Stimulated activated CD4-positive, alpha-beta T cell treated with anti-CD3 and anti-CD28 coated beads, Interleukin-4, amount 100 ng/mL, for 4 hours (primary cell): ENCODE measurements at places on chromosomes 5 and 9.

GRCh38 chr5:115542651-115543364, 1.8 kb downstream of the FEM1C start:
- no peak for DNase-seq

- DNase-seq: no peak
Measured at GRCh38 chr9:93266521-93267001, 82.6 kb downstream of the WNK2 start.

- DNase-seq: no peak
Measured at GRCh38 chr9:87950765-87951488, 23.4 kb downstream of the CDK20 start.

DNA sequence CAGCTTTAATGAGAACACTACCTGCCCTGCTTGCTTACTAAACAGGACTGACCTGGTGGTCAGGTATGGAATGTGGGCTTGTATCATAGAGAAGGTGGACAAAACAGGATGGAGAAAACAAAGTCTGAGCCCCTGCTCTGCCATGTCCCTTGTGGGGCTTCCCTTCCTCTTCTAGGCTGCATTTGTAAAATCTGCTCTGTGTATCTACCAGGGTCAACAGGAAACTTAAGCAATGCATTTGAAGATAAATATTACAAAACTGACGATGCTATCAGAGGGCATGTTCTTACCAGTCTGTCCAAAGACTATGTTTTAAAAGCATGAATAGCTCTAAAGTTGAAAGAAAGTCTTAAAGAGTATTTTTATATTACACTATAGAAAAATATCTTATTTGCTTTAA, 228.7 kb downstream of the DCP2 start:
- DNase-seq: no peak

- no peak for DNase-seq
Measured at GRCh38 chr5:122608222-122608621, 166.7 kb upstream of the SNX2 start.

- DNase-seq: no peak
Measured at GRCh38 chr5:1860949-1861348, 21.8 kb downstream of the IRX4 start.

- DNase-seq: no peak
Measured at GRCh38 chr5:57007344-57007743, 55.4 kb upstream of the MIER3 start.

DNA sequence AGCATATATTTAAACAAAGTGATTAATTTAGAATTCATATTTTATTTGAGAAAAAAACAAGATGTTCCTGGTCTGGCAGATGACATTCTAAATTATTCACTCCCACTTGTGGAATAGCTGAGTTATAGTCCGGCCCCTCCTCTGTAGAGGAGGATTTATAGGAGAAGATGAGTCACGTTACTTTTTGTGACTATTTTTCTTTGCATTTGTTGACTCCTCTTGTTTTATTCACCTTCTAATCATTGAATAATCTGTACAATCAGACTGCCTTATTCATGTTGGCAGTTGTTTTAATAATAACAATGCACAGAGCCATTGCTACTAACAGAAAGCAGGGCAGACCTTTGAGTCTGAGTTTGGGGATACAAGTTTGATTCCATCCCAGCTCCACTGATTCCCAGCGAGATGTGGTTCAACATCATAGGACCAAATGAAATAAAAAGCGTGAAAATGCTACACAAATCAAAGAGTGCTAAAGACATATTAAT, 23.2 kb downstream of the DOCK8 start:
- no peak for DNase-seq

- DNase-seq: no peak
Measured at GRCh38 chr9:87278971-87279733, 218.5 kb upstream of the DAPK1 start.
